LoVo (cell line): ENCODE measurements at places on chromosomes 5 and 9.

DNA sequence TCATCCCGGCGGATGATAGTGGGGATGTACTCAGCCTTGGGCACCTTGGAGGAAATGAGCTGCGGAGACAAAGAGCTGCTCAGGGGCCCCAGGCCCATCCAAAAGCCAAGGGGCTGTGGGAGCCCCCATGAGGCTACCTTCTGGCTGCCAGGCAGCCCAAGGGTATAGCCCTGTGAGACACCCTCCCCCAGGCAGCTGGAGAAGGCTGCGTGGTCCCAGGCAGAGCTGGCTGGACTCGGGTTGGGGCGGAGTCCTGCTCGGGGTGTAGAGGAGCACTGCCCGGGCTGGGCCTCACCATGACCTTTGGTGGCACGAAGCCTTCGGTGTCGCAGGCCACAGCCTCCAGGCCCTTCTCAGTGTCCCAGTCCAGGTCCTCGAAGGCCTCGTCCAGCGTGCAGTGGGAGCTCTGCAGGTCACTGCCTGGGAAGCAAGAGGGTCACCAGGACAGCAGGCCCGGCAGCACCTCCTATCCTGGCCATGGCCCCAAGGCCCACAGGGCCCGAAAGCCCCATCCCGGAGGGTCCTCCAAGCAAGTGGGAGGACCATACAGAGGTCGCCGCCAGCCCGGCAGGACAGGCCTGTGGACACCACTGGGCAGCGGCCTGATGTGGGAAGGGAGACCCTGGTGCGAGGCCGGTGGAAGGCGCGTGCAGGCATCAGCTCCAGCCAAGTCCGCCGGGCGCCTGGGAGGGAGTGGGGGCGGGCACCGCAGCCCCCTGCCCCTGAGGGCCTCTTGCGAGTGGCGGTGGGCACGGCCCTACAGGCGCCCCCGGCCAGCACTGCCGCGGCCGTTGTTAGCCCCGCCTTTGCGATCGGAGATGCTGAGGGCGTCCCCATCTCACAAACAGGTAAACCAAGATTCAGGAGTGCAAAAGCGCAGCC is 6.1 kb downstream of the NSMF start:
- no peak for DNase-seq

DNA sequence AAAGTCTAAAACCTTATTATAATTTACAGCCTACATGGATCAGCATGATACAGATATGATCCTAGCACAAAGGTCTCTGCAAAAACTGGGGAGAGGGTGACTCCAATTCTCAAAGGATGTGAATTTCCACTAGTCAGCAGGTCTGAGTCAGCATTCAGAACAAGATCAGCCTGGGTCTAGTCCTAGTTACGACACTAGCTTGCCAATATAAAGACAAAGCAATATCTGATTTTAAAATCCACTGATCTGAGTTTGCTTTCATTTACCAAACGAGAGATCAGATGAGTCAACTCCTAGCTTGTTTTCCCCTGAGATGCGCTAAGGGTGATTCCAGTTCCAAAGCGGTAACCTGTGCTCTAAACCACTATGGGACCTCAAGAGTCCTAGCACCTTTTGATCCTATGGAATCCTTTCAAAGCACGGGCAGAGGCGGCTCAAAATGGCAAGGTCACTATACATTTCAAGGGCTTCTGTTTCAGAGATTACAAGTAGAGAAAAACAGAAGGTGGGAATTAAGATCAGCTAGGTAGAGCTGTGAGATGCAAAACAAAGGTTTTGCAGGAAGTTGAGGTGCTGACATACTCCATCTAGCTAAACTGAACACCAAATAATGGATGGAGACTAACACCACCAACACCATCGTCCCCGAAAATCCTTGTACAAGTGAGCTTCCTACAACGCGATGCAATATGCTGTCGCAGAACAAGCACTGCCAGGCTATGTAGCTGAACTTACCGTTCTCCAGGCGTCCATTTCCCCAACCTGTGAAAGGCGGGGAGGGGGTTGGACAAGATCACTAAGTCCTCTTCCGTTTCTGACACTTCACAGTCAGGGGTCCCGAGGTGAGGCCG is 906 bp downstream of the SLC25A51 start:
- DNase-seq: no peak

DNA sequence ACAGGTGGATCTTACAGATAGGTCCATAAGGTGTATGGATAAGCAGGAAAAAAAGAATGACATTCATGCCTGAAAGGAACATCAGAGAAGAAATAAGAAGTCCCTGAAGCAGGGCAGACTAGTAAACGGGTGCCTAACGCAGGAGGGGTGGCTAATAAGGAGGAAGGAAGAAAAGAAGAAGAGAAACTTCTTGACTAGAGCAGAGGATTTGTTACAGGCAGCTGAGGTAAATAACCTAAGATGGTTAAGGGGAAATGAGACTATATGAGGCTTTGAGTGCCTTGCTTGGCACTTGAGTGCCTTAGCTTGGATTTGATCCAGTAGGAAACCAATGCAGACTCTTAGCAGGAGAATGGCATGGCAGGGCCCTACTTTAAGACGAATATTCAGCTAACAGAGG is 313.5 kb upstream of the PDE4D start:
- no peak for DNase-seq

- DNase-seq: no peak
Observed at GRCh38 chr5:17720071-17720470, 85.8 kb downstream of the TAF11L14 start.

DNA sequence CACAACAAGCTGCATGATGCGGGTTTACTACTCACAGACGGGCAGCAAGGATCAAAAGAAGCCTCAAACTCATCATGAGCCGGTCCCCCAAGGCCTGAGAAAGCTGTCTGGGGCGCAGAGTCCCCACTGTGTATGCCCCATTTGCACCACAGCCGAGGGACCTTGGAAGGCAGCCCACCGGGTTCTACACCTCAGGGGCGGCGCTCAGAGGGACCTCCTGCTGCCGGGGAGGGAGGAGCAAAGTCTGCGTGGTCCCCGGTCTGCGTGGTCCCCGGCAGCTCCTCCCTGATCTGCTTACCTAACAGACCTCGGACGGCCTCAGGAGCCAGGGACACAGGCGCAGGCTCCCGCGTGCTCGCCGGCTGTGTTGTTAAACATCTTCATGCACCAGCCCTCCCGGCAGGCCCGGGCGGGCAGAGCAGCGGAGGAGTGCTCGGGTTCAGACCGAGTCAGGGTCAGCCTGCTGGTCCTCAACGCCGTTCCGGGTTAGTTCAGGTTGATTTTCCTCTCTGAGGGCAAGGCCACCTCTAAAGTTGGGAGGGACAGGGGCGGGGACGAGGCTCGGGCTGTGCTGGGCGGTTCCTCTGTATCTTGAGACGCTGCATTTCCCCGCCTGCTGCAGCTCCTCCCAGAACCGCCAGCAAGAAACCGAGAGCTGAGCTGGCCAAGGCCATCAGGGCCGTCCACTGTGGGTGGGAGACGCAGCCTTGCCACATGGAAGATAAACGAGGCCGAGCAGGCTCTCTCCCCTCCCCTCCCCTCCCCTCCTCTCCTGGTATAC is 74.6 kb downstream of the MRPL36 start:
- no peak for DNase-seq
